ENCODE measurements at places on chromosomes 1 and 21.

DNA sequence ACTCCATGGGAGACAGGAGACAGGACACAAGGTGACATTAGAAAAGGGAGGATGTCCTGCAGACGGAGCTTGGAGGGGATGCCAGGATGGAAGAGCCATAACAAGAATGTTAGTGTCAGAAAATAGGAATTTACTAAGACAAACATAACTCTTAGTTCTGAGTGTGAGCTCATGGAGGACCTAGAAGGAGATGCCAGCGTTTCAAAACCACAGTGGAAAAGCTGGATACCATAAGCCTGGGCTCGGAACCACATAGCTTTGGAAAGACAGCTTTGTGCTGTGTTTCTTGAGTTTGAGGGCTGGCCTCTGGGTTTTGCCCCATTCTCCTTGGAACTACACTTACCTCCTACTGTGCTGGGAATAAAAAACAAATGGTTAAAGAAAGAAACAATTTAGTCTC is 128.4 kb downstream of the S1PR1 start:
- no peak for DNase-seq

DNA sequence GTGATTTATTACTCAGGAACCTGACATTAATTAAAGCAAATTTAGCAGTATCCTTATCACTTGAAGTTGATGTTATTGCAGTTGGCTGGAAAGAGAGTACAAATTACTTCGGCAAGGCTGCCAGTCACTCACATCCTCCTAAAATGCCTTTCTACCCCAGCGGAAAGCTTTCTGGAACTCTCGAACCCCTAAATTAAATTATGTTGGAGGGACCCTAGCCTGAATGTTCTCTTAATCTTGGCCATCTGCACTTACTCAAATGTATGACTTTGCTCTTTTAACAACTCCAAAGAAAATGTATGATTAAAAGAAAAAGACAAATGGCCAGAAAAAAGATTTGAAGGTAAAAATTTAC is 242.6 kb upstream of the USP25 start:
- DNase-seq, result no peak

GRCh38 chr1:50841791-50842387 is 118.2 kb downstream of the FAF1 start:
- DNase-seq, result no peak

DNA sequence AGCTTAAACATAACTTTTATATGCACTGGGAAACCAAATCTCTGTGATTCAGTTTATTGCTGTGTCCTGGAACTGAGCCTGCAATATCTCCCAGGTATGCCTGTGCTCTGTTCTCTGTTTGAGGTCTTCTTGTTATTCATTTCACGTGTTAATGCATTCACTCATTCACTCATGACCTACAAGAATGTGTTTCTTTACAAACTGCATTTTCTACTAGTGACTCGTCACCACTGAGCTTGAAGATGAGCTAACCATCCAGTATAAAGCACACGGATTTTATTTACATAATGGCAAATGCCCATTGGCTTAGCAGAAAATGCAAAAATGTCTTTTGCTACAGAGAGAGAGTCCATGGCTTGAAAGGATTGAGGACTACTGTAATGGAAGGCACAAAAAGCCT is 75.0 kb upstream of the DUSP10 start:
- no peak for DNase-seq

GRCh38 chr1:153728305-153729066 is 636 bp downstream of the INTS3 start:
- DNase-seq, result peak; percentile 4

- no peak for DNase-seq
Measured at GRCh38 chr1:116126281-116126680, 15.1 kb downstream of the MAB21L3 start.

GRCh38 chr1:186014370-186015037 is 280.3 kb downstream of the HMCN1 start:
- no peak for DNase-seq

- no peak for DNase-seq
Measured at GRCh38 chr1:150511551-150511950, 3.6 kb downstream of the ECM1 start.

- DNase-seq, result no peak
Measured at GRCh38 chr1:195851016-195851601, 757.1 kb downstream of the KCNT2 start.

GRCh38 chr1:185363205-185363604 is 46.2 kb upstream of the IVNS1ABP start:
- no peak for DNase-seq

DNA sequence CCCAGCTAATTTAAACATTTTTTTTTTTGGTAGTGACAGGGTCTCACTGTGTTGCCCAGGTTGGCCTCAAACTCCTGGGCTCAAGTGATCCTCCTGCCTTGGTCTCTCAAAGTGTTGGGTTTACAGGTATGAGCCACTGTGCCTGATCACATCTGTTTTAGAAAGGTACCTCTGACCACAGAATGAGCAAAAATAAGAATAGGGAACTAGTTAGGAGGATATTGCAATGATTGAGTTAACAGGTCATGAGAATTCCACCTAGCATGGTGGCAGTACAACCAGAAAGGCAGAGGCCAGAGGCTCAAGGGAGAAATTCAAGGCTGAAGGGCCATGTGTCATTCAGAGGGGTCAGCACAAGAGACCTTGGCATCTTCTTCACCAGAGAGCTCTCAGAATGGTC is 49.6 kb downstream of the ELAPOR1 start:
- no peak for DNase-seq
